ENCODE measurements at places on chromosomes 1 and 21.

GRCh38 chr1:10338047-10338446, 60.8 kb upstream of the PGD start:
- peak; percentile 22 for DNase-seq

- no peak for DNase-seq
These were observed 122.6 kb downstream of the NTNG1 start for GRCh38 chr1:107263291-107263915.

GRCh38 chr1:84402060-84402459, 3.8 kb downstream of the DNASE2B start:
- DNase-seq: no peak

GRCh38 chr1:243497939-243498681, 242.3 kb downstream of the SDCCAG8 start:
- no peak for DNase-seq

DNA sequence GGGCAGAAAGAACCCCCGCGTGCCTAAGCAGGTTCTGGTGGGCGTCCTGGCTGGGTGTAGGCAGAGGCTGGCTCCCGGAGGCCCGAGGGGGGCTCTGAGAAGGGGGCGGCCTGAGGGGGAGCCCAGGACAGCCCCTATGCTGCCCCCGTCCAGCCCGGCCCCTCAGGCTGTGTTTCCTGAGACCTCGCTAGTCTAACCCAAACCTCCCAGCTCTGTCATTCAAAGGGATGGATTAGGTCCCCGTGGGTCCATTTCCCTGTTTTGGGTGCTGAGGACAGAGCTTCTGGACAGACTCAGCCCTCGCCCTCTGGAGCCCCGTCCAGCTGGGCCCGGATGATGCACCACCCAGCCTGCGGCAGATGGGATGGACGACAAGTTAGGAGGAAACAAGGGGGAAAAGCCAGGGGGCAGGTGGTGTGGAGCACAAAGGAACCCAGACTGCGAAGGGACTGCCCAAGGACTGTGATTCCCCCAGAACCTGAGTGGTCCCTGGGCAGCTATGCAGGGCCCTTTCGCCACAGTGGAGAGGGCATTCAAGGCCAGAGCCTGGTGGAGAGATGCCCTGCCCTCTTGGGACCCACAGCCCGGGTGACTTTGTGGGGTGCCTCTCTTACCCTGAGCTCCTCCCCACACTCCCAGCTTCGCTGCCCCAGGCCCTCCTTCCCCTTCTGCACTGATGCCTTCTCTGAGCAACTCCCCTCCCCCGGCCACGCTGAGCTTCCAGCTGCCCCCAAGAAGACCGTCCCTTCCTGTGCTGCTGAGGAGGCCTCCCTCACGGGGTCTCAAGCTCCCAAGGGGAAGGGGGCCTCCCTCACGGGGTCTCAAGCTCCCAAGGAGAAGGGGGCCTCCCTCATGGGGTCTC, 2.8 kb downstream of the HES4 start:
- DNase-seq: peak; percentile 36

Measured in HAP-1 (cell line).